ENCODE measurements at places on chromosomes 4 and X.

DNA sequence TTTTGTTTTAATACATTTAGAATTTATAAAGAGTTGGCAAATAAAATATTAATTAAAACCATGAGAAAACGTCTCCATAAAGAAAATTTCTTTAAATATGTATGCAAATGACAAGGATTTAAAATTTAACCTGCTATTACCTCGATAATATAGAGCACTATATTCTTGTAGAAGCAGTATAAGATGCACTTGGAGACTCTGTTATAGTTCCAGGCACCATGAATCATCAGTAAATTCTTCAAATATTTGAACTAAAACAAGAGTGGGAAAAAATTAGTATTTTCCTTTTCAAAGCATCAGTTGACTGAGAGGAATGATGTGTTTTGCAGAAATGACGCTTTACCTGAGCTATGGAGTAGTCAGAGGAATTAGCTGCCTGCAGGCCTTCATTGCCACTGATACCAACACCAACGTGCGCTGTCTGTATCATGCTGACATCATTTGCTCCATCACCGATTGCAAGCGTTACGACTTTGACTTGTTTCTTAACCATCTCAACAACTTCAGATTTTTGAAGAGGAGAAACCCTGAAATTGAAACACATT, 67.3 kb downstream of the SHISA3 start:
- DNase-seq: no peak

DNA sequence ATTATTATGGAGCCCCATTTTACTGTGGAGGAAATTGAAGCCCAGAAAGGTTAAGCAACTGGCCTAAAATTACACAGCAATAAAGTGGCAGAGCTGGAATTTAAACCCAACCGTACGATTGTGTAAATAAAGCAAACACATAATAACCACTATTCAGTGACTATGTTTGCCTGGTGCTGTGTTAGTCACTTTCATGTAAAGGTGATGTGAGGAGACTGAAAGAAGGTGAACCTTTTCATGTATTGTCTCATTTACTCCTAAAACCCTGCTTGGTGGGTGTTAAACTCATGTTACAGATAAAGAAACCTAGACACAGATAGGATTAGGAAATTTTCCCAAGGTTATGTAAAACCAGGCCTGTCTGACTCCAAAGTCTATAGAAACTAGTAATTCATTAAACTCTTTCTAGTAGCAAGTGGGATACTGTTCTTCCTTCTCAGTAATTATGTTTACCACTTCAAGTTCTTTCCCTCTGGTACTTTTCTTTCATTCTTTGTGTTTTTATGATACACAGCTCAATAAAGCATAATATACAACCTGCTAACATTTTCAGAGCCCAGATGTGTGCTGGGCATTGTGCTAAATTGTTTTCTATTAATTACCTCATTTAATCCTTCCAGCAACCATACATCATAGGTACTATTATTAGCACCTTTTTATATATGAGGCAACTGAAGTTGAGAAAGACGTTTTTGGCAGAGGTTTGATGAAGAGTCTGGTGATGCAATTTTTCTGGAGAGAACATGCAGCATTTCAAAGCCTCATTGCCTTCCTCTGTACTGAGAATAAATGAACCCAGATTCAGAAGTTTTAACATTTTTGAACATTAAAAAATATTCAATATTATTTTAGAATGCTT, 202.7 kb downstream of the SPRY1 start:
- DNase-seq: no peak

DNA sequence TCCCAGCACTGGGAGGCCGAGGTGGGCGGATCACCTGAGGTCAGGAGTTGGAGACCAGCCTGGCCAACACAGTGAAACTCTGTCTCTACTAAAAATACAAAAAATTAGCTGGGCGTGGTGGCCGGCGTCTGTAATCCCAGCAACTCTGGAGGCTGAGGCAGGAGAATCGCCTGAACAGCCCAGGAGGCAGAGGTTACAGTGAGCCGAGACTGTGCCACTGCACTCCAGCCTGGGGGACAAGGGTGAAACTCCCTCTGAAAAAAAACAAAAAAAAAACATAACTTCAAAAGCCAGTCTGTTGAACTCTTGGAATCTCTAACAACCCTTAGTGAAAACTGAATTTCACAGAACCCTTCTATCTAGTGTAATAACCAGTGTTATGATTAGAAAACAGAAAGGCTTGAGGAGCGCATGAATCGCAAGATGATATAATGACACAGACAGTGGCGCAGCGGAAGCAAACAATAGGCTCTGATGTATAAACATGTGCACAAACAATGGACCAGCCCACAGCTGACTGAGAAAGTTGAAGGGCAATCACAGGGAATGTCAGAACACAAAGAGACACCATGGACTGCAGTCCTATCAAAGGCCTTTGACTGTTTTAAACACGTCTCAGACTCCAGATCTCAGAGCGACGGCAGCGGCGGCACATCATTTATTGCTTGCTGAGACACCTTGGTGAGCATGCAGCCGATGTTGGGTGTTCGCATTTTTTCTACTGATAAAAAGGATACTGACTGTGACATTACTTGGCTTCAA, 81.6 kb downstream of the NSUN7 start:
- no peak for DNase-seq

GRCh38 chr4:32697281-32697814, 1977.2 kb downstream of the PCDH7 start:
- no peak for DNase-seq

DNA sequence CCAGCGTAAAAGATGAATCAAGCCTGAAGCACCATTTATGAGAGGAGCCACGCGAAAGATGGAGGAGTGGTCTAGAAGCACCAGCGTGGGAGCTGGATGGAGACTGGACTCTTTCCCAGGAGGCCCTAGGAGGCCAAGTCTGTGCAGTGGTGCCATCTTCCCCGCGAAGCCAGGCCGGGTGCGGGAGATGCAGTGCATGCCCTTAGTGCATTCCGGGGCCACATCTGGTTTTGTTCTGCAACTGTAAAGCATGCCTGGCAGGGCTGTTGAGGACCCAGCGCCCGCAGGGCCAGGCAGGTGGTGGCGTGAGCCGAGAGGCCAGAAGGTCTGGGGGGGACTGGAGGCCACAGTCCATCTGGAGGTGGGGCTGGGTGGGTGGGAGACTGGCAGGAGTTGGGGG, 78.6 kb upstream of the ADRA2C start:
- no peak for DNase-seq

DNA sequence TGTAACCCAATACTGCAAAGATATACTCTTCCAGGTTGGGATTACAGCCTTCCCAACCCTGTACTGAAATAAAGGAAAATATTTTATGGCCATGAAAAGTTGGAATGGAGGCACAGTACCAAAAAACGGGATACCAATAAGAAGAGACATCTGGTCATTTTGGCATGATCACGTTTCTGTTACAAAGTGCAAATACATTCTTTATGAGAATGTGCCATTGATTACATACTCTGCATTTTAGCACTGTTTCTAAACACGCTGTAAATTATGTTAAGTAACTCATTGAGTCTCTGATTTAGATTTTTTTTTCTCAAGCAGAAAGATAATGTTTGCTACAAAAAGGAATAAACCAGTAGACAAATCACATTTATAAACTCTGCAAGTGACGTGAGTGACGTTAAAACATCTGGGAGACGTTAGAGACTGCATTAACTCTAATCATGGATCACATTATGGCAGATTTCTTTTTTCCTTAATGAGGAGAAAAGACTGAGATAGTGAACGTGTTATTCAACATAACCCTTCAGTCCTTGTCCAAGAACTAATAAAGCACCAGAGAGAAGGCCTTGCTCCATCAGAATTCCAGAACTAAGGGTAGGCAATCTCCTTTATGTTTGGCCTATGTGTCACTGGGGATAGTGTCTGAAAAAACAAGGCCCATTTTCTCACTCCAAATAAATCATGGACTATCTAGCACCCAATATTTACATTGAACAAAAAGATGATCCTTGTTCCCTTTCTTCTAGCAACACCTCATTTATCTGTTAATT, 31.0 kb downstream of the UNC5C start:
- no peak for DNase-seq

DNA sequence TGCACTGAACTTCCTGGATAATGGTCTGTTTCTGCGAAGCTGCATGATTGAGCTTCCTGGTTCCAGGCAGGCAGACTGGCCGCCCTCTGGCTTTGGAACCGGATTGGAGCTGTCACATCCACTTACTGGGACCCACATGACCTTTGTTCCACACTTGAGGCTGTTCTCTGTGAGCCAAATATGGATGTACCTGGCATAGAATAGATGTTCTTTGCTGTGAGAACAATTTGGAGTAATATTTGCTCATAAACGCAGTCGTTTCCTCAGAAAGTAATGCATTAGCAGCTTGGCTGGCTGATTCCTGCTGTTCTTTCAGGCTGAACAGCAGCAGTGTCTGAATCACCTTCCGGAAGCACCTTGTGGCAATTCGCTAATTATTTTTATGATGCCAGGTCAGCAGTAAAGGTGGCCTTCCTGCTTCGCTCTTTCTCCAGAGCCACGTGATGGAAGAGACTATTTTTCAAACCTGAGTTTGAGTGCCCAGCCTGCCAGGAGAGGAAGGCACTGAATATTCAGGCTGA, 78.1 kb upstream of the BOD1L1 start:
- DNase-seq: no peak

GRCh38 chrX:153779891-153780677, 757 bp upstream of the SRPK3 start:
- DNase-seq: no peak

DNA sequence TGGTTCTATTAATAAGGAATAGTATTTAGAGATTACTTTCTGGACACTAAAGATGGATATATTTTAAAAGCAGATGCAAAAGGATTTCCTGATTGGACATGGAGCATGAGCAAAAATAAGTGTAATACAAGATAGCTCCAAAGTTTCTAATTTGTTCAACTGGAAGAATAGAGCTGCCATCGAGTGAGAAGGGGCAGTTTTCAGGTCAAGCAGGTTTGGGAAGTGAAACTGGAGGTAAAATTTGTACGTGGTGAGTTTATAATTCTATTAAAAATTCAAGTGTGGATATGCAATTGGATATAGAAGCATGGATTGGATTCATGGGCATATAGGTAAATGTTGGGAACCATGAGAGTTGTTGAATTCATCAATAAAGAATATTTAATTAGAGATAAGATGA, 31.8 kb downstream of the PRDM8 start:
- DNase-seq: no peak

DNA sequence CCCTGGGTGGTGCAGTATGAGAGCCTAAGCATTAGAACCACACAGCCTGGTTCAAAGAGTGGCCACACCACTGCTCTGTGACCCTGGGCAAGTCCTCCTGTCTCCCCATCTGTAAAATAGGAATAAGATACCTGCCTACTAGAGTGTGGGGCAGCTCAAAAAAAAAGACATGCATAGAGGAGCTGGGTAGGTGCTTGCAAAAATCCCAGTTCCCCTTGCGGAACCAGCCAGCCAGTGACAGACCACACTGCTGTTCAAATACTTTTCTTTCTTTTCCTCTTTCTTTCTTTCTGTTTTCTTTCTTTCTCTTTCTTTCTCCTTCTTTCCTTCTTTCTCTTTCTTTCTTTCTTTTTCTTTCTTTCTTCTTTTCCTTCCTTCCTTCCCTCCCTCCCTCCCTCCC, 63.0 kb upstream of the TRIM2 start:
- DNase-seq: no peak

- no peak for DNase-seq
Measured at GRCh38 chr4:148289740-148290139, 152.5 kb downstream of the NR3C2 start.

DNA sequence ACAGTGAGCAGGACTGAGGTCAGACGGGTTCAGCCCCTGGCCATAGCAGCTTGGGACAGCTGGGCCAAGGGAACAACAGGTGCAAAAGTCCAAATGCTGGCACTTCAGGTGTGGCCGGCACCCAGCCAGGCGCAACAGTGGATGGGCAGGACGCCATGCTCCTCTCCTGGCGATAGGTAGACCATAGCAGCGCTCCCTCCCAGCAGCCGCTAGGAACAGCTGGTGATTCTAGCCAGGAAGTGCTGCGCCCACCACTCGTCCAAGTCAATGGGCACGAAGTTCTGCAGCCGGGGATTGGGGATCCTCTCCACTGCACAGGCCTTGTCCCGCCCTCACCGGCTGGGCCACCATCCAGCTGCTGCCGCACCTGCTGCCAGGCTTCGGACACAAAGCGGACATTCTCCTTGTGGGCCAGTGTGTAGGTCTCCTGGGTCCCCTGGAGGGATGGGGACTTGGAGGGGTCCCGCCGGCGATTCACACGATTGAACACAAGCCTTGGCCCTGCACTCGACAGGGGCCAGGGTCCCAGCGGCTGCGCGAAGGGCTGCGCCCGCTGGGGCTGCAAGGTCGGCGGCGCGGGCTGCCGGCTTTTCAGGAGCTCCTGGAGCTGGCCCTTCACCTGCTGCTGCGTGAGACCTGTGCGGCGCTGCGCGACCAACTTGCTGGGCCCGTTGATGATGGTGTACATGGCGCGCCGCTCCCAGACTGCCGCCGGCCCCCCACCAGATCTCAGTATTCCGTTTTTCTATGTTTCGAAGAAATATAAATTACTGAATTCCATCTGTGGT, 227.5 kb upstream of the STK26 start:
- no peak for DNase-seq

DNA sequence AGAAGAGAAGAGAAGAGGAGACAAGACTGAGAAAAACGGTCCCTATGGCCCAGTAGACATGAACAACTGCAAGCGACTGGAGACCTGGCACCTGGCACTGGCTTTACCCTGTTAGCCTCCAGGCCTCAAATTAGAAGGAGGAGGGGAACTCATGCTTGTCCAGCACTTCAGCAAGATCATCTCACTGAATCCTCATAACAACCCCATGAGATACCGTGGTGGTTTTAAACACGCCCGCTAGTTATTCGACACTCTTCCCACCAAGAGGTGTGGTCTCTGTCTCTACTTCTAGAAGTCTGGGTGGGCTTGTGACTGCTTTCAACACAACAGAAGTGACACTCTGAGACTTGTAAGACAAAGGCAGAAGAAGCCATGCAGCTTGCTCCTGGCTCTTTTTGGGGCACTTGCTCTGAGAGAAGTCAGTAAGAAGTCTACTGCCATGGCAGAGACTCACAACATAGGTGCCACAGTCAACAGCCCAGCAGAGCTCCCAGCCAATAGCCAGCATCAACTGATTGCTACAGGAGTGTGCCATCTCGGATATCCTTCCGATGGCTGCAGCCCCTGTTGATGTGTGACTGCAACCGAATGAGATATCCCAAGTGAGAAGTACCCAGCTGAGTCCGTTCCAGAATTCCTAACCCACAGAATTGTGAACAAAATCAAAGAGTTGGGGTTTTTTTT, 34.0 kb upstream of the BCOR start:
- DNase-seq: no peak
